ENCODE measurements at places on chromosomes 2 and 18.
A peak's percentile ranks its signal among the peaks of the same experiment; 100 is the strongest.

- no peak for DNase-seq
These were observed 46.3 kb upstream of the TANK start for GRCh38 chr2:161113693-161114575.

- DNase-seq, result no peak
These were observed 5.8 kb upstream of the IKZF2 start for GRCh38 chr2:213157242-213157641.

GRCh38 chr2:190181123-190181669 lies 118.7 kb upstream of the MSTN start:
- DNase-seq, result peak; percentile 13

DNA sequence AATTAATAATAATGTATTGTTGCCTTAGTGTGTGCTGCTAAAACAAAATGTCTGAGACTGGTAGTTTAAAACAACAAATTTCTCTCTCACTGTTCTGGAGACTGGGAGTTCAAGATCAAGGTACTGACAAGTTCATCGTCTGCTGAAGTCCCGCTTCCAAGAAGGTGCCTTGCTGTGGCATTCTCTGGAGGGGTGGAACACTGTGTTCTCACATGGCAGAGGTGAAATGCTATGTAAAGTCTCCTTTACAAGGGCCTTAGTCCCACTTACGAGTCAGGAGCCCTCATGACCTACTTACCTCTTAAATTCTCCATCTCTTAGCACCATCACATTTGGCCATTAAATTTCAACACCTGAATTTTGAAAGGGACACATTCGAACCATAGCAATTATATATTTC lies 299.2 kb upstream of the RBMS1 start:
- DNase-seq, result no peak

DNA sequence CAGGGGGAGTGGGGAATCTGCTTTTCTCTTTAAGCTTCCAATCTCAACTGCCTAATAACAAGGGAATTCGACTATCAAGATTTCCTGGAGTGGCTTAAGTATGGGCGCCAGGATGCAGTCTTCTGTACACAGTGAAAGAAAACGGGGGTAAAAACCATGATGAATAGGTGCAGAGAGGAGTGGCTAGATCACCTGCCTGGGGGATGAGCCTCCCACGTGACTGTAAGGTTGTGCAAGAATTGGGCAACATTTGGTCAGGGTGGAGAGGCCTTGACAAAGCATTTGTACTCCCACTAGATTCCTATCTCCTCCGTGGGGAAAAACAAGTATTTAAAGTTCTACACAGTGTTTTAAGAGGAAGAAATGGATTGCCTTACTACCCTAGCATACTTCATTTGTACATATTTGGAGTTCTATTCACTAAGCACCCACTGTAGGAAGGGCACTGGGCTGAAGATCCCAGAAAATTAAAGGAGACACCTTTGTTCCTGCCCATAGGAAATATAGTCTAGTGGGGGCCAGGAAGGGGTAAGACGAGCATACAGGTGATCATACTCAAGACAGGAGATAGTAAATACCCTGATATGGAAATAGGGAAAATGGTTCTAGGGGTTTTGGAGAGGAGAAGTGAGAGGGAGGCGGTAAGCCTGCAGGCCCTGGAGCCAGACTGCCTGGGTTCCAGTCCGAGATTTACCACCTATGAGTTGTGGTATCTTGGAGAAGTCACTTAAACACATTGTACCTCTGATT lies 29.2 kb downstream of the EPAS1 start:
- DNase-seq, result no peak

- no peak for DNase-seq
These were observed 43.4 kb downstream of the KCNF1 start for GRCh38 chr2:10954856-10955818.

DNA sequence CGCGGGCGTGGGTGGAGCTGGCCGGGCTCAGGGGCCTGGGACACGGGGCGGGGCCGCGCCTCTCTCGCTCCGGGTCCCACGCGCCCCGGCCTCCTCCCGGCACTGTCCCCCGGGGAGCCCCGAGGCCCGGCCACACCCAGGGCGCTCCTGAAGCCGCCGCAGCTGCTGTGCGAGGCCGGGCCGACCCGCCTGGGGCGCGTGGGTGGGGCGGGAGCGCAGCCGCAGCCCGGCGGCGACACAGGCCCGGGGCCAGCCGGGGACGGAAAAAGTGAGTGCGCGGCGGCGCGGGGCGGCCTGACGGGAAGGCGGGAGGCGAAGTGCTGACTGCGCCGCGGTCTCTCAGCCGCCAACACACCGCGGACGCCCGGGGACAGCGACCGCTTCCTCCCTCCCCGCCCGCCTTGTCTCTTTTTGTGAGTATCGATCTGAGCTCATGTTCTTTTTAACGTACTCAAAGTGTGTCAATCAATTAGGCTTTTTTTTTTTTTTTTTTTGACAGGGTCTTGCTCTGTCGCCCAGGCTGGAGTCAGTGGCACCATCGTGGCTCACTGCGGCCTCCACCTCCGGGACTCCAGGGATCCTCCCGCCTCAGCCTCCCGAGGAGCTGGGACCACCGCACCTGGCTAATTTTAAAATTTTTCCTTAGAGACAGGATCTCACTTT lies 14.5 kb downstream of the PDCD1 start:
- DNase-seq, result peak; percentile 22

DNA sequence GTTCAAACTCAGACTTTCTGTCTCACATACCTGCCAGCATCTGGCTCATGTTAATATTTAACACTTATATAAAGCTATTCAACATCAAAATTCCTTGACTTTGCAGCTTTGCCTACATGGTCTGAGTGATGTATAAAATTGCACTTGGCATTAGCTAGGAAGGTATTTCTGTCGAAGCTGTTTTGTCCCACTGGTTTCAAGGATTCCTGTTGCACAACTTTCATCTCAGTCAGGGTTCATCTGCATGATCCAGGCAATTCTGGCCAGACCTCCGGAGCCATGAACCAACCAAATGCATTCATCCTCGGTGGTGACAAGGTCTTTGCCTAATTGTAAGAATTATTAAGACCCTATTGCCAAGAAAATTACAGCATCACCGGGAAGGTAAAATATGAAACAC lies 185.4 kb downstream of the ZEB2 start:
- DNase-seq, result no peak

GRCh38 chr2:22454826-22455485 lies 930.0 kb upstream of the KLHL29 start:
- no peak for DNase-seq

- DNase-seq, result no peak
These were observed 2.7 kb downstream of the ST8SIA5 start for GRCh38 chr18:46754188-46754587.

DNA sequence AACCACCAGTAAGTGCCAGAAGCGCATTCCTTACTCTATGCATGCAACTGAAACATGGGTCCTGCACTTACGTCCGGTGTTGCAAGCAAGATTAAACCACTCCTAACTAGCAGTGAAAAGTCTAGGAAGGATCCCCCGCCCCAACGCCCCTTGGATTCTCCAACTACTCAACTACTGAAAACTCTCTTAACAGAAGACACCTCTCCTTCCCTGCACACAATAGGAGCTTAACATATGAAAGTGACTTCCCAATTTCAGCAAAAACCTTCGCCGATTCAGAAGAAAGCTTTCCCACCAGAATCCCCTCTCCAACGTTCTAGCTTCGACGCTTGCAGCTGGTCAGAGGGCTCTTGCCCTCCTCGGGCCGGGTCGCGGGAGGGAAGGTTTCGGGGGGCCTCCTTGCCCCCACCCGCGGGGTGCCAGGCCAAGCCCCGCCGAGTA lies 578 bp downstream of the IWS1 start:
- no peak for DNase-seq

Data from NCI-H2081 (cell line).